Psoas muscle (tissue), 8 donors: ENCODE measurements at places on chromosomes 5 and 9. TPM values are rescaled to one million over a fixed set of nuclear protein-coding genes. Genes with fewer than 3 reads are reported as not detected.

GRCh38 chr5:15500325-15501001 lies 483 bp downstream of the FBXL7 start:
- peak; percentile 78 for DNase-seq
- H3K4me3 ChIP-seq: peak overlapping the region; percentile 69
- no peaks in the 10 kb centered on the region for H3K36me3 ChIP-seq
- H3K4me1 ChIP-seq: no peaks in the 10 kb centered on the region

The ROPN1L gene
- total RNA-seq: not detected

The PIP5K1B gene
- 1.8 TPM for total RNA-seq

- no peaks in the 10 kb centered on the region for H3K4me1 ChIP-seq
- H3K4me3 ChIP-seq: no peak overlapping the region
- H3K27ac ChIP-seq: no peak overlapping the region
- no peaks in the 10 kb centered on the region for H3K36me3 ChIP-seq
- peaks cover 3% of the 10 kb centered on the region for H3K27me3 ChIP-seq
Observed at GRCh38 chr9:101162231-101162630, 133.7 kb downstream of the PLPPR1 start.

- DNase-seq: no peak
- no peaks in the 10 kb centered on the region for H3K36me3 ChIP-seq
- H3K4me1 ChIP-seq: no peaks in the 10 kb centered on the region
- H3K27ac ChIP-seq: no peak overlapping the region
- H3K27me3 ChIP-seq: no peaks in the 10 kb centered on the region
- no peak overlapping the region for H3K4me3 ChIP-seq
Observed at GRCh38 chr5:65021527-65022226, 252.9 kb downstream of the CWC27 start.

The ANKRD33B gene
- 8.8 TPM for total RNA-seq

GRCh38 chr9:88748566-88749261 lies 213.7 kb downstream of the NXNL2 start:
- peak; percentile 55 for DNase-seq
- no peaks in the 10 kb centered on the region for H3K36me3 ChIP-seq
- no peak overlapping the region for H3K4me3 ChIP-seq
- H3K27ac ChIP-seq: peak overlapping the region; percentile 50

The PCA3 gene
- not detected for total RNA-seq

DNA sequence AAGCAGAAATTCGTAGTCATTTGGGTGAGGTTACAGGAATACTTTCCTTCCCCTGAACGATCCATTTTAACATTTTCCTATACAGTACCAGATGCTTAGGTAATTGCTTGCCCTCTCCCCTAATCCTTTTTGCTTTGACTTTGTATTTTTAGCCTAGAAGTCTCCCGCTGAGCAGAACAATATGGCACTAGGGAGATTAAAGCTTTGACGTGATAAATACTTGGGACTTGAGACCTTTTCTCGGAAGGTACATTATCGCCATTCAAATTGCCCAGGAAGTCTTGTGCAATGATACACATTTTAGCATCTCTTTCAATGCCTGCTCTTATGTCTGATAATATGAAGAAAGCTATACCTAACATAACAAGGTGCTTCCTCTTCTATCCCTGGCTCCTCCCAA lies 22.9 kb upstream of the SPATA31C2 start:
- H3K4me3 ChIP-seq: no peak overlapping the region
- H3K36me3 ChIP-seq: no peaks in the 10 kb centered on the region
- DNase-seq: no peak
- H3K27me3 ChIP-seq: no peaks in the 10 kb centered on the region

GRCh38 chr5:108639366-108639765 lies 108.3 kb upstream of the FER start:
- no peak overlapping the region for H3K4me3 ChIP-seq
- no peak for DNase-seq
- no peaks in the 10 kb centered on the region for H3K36me3 ChIP-seq
- no peak overlapping the region for H3K27ac ChIP-seq

- peaks cover 16% of the 10 kb centered on the region for H3K4me1 ChIP-seq
- DNase-seq: no peak
- no peaks in the 10 kb centered on the region for H3K36me3 ChIP-seq
- no peaks in the 10 kb centered on the region for H3K27me3 ChIP-seq
- H3K27ac ChIP-seq: peak overlapping the region; percentile 88
- H3K4me3 ChIP-seq: no peak overlapping the region
Observed at GRCh38 chr5:95669985-95670384, 12.8 kb downstream of the SPATA9 start.

The PLCXD3 gene
- total RNA-seq: 0.40 TPM

The SLC36A3 gene
- total RNA-seq: not detected

DNA sequence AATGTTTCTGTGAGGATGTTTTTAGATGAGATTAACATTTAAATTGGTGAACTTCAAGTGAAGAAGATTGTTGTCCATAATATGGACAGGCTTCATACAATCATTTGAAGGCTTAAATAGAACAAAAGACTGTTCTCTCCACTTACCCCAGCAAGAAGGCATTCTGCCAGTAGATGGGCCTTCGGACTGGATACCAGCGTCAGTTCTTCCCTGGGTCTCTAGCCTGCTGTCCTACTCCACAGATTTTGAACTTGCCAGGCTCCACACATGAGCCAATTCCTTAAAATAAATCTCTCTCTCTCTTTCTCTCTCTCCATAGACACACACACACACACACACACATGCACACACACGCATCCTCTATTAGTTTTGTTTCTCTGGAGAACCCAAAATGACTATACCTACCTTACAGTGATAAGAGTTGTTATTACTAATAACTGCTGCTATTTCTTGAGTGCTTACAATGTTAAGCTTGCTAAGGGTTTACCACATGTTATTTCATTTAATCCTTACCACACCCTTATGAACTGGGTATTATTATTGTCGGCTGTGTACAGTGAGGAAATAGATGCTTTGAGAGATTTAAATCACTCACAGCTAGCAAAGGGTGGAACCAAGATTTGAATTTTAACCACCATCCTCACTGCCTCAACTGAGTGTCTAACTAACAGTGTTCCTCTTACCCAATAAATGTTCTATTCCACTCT lies 19.8 kb upstream of the IQGAP2 start:
- no peak for DNase-seq
- H3K27me3 ChIP-seq: no peaks in the 10 kb centered on the region
- H3K36me3 ChIP-seq: no peaks in the 10 kb centered on the region
- H3K27ac ChIP-seq: no peak overlapping the region

DNA sequence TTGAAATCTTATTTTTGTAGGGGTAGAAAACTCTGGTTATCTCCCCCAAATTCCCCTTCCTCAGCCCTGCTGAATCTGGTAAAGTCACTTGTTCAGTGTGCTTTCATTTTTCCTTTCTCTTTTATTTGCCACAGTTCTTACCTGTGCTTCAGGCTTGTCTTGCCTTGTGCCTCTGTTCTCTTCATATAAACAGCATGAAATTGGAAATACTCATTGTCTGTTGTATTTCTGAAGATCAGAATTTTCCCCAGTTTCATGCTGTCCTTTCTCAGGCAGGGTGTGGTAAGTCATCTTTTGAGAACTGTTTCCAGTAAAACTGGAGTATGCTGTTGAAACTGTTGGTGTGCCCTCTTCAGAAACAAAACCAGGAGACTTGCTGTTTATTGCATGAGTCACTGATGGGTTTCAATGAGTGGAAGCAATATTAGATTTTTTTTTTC lies 7.0 kb downstream of the PAM start:
- DNase-seq: no peak
- no peaks in the 10 kb centered on the region for H3K36me3 ChIP-seq
- no peaks in the 10 kb centered on the region for H3K27me3 ChIP-seq
- H3K4me1 ChIP-seq: peaks cover 68% of the 10 kb centered on the region

DNA sequence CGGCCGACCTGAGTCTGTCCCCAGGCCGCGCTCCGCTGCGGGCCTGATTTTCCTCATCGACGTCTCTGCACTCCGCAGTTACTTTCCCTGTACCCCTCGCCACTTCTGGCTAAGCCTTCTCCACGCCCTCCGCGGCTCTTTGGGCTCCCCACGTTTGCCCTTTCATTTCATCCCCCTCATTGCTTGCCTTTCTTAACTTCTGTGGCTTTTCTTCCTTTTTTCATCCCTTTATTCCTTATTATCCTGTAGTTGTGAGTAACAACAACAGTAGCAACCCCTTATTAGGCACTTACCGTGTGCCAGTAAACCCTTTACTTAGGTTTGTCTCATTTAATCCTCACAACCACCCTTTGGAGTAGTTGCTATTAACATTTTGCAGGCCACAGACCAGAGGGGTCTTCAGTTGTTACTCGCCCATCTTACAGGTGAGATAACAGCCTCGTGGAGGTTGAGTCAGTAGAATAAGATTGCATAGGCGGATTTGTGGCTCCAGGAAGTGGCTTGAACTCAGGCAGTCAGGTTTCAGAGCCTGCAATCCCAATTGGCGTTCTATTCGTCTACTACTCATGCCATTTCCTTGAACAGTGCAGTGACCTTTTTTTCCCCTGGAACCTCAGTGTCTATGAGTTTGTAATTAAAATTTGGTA lies 724 bp downstream of the TCERG1 start:
- H3K27me3 ChIP-seq: no peaks in the 10 kb centered on the region
- peak overlapping the region; percentile 96 for H3K4me3 ChIP-seq
- peaks cover 32% of the 10 kb centered on the region for H3K4me1 ChIP-seq
- peak overlapping the region; percentile 91 for H3K27ac ChIP-seq
- no peaks in the 10 kb centered on the region for H3K36me3 ChIP-seq
- DNase-seq: no peak

- H3K27me3 ChIP-seq: no peaks in the 10 kb centered on the region
- H3K4me3 ChIP-seq: no peak overlapping the region
- H3K36me3 ChIP-seq: no peaks in the 10 kb centered on the region
- H3K27ac ChIP-seq: peak overlapping the region; percentile 74
Observed at GRCh38 chr9:113566016-113566711, 102.6 kb downstream of the RGS3 start.

- DNase-seq: no peak
- H3K4me1 ChIP-seq: no peaks in the 10 kb centered on the region
- no peaks in the 10 kb centered on the region for H3K36me3 ChIP-seq
- H3K27ac ChIP-seq: no peak overlapping the region
Observed at GRCh38 chr5:146860213-146860893, 18.2 kb downstream of the PPP2R2B start.

The DRD1 gene
- not detected for total RNA-seq

DNA sequence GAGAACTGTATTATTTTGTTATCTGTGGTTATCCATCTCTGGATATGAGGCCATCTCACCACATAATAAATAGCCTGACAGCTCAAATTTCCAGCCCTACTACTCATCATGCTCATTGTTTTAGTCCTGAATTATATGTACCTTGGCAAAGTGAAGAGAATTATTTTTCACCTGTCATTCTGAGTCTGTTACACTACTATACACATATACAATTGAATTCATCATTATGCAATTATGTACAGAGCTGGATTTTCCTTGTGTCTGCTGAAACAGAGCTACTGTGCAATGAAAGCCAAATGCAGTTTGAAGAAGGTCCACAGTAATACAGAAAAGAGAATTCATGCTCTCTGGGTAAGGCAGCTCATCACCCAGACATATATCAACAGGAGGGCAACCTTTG lies 28.5 kb downstream of the ESM1 start:
- no peaks in the 10 kb centered on the region for H3K4me1 ChIP-seq
- no peak overlapping the region for H3K4me3 ChIP-seq
- no peak for DNase-seq
- H3K27me3 ChIP-seq: peaks cover 2% of the 10 kb centered on the region
- no peaks in the 10 kb centered on the region for H3K36me3 ChIP-seq
- H3K27ac ChIP-seq: no peak overlapping the region

The SHLD3 gene
- total RNA-seq: 1.8 TPM

The HTR4 gene
- not detected for total RNA-seq

The FAM169A gene
- total RNA-seq: not detected

DNA sequence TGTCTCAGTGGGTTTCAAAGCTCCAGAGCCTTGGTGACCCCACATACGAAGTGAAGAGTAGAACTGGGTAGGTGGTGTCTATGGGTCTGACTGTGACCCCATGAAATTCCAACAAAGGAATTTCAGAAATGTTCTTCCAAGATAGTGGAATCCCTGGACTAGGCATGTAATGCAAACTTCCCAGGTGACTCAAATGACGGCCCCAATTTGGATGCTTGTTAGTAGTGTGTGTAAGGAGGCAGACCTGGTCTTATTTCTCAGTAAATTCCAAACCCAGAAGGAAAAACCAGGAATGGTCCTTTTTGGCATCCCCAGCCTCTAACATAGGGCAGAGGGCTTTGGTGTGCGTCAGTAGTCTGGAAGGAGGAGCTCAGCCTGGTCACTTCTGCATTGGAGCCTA lies 43.6 kb upstream of the ABCA1 start:
- no peak overlapping the region for H3K27ac ChIP-seq
- no peaks in the 10 kb centered on the region for H3K27me3 ChIP-seq
- H3K4me1 ChIP-seq: peaks cover 23% of the 10 kb centered on the region
- no peak overlapping the region for H3K4me3 ChIP-seq
- no peaks in the 10 kb centered on the region for H3K36me3 ChIP-seq

GRCh38 chr9:38413283-38413682 lies 11.0 kb downstream of the IGFBPL1 start:
- no peak for DNase-seq
- H3K36me3 ChIP-seq: no peaks in the 10 kb centered on the region
- no peak overlapping the region for H3K4me3 ChIP-seq
- no peaks in the 10 kb centered on the region for H3K4me1 ChIP-seq
- H3K27me3 ChIP-seq: no peaks in the 10 kb centered on the region

DNA sequence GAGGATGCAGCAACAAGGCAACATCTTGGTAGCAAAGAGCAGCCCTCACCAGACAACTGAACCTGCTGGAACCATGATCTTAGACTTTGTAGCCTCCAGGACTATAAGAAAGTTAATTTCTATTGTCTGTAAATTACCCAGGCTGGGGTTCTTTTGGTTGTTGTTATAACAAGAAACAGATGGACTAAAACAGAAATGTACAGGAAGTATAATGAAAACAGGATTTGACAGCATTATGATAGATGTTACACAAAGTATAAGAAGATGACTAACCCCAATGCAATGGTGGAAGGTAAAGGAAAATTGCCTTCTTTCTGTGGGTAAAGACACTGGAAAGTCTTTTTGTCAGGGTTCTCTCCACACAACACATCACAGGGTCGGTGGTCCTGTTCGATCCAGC lies 204.2 kb downstream of the SGCD start:
- no peaks in the 10 kb centered on the region for H3K27me3 ChIP-seq
- peaks cover 21% of the 10 kb centered on the region for H3K4me1 ChIP-seq
- H3K27ac ChIP-seq: no peak overlapping the region
- no peak for DNase-seq
- H3K4me3 ChIP-seq: no peak overlapping the region

- H3K4me1 ChIP-seq: no peaks in the 10 kb centered on the region
- no peak overlapping the region for H3K4me3 ChIP-seq
- peak; percentile 80 for DNase-seq
- H3K27ac ChIP-seq: no peak overlapping the region
Observed at GRCh38 chr5:171578049-171578828, 158.8 kb downstream of the FGF18 start.

GRCh38 chr5:18523380-18523779 lies 889.1 kb downstream of the TAF11L14 start:
- no peaks in the 10 kb centered on the region for H3K27me3 ChIP-seq
- no peaks in the 10 kb centered on the region for H3K36me3 ChIP-seq
- H3K4me3 ChIP-seq: no peak overlapping the region
- no peaks in the 10 kb centered on the region for H3K4me1 ChIP-seq
- no peak overlapping the region for H3K27ac ChIP-seq

DNA sequence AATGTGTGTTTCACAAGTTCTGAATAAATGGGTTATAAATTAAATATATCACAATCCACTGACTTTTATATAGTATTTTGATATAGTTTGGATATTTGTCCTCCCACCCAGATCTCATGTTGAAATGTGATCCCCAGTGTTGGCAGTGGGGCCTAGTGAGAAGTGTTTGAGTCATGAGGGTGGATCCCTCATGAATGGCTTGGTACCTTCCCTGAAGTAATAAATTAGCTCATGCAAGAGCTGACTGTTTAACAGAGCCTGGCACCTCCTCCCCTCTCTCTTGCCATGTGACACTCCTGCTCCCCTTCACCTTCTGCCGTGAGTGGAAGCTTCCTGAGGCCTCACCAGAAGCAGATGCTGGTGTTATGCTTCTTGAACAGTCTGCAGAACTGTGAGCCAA lies 127.9 kb upstream of the PALM2AKAP2 start:
- H3K4me3 ChIP-seq: no peak overlapping the region
- no peak for DNase-seq
- H3K36me3 ChIP-seq: no peaks in the 10 kb centered on the region
- no peak overlapping the region for H3K27ac ChIP-seq
